ENCODE measurements at places on chromosomes 7 and 10.

DNA sequence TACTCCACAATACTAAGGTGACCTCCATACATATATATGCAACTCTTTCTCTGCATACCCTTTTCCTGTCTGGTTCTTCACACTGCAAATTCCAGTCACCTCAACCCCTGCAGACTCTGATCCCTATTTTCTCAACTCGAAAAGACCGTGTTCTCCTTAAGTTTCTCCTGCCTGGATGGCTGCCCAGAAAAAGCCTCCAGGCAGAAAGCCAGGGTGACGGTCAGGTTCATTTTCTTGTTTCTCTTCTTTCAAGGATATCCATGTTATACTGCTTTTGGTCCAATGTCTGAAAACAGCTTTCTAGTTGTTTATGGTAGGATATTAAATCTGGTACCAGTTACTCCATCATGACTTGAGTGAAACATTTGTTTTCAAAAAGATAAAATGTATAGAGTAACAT lies 267.8 kb upstream of the MYO3A start:
- DNase-seq: no peak

DNA sequence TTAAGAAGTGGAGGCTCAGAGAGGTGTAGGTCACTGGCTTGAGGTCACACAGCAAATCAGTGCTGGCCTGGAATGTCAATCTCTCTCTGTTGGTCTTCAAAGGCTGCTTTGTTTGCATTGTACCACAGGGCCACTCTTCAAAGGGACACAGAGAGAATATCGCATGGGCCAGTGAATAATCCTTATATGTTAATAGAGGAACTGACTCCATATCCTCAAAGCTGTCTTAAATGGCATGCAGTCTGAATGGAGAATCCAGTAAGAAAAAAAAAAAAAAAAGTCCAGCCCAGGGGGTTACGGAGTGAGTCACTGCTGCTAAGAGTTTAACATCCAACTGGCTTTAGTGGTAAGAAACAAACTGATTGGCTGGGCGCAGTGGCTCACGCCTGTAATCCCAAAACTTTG lies 54.1 kb downstream of the NRAP start:
- no peak for DNase-seq

DNA sequence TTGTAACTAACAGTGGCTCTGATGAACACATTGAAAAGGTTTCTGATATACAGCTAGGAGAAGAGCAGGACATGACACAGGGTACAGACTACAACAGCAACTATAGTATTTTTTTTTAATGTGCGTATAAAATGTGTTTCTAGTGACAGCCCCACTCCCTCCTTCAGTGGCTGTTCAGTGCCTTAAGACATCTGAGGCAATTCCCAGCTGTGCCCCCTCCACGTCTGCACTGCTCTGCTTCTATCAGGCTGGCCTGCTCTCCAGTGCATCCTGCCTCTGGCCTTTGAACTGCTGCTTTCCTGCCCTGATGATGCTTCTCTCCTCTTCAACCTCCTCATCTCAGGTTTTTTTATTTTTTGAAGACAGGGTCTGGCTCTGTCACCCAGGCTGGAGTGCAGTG lies 111.2 kb downstream of the SPAG6 start:
- DNase-seq: no peak

DNA sequence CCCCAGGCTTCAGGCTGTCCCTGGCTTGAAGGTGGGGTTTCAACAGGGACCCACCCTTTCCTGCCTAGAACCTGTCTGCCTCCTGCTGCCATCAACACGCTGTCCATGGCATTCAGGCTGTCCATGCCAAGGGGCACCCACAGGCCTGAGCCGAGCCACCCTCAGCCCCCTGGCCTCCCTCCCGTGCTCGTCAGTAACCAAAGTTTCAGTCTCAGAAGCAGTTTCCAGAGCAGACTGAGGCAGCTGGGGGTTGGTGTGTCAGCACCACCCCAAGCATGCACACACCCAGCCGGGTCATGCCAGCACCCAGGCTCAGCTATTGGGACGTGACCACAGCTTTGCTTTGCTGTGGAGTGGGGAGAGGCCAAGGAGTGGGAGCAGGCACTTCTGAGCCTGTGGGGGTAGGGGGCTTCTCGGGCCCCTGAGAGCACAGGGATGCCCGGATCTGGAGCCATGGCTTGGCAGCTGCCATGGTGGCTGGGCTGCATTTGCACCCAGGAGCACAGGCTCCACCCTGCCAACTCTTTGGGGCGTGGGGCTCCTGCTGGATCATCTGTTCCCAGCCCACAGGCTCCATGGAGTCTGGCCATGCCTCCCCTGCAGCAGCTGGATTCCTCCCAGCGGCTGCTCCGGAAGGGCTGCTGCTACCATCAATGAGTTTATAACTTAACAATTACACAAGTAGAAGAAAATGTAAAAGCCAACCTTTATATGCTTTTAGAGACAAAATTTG lies 314.5 kb upstream of the SEMA3C start:
- no peak for DNase-seq

DNA sequence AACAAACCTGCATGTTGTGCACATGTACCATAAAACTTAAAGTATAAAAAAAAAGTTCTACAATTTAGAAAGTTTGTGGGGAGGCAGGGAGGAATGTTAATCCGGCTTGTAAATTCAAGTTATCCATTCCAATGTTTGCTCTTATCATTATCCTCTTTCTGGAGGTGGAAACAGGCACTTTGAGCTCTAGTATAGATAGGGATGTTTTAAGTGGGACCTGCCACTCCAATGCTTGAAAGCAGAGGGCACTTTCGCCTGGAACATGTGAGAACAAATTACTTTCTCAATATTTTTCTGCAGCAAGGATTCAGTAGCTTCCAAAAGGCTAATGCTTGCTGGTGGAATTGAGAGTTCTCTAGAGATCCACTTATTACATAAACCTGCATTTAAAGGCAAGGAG lies 45.6 kb downstream of the FEZF1 start:
- no peak for DNase-seq

- no peak for DNase-seq
These were observed 507.2 kb downstream of the TCERG1L start for GRCh38 chr10:130804281-130804680.

DNA sequence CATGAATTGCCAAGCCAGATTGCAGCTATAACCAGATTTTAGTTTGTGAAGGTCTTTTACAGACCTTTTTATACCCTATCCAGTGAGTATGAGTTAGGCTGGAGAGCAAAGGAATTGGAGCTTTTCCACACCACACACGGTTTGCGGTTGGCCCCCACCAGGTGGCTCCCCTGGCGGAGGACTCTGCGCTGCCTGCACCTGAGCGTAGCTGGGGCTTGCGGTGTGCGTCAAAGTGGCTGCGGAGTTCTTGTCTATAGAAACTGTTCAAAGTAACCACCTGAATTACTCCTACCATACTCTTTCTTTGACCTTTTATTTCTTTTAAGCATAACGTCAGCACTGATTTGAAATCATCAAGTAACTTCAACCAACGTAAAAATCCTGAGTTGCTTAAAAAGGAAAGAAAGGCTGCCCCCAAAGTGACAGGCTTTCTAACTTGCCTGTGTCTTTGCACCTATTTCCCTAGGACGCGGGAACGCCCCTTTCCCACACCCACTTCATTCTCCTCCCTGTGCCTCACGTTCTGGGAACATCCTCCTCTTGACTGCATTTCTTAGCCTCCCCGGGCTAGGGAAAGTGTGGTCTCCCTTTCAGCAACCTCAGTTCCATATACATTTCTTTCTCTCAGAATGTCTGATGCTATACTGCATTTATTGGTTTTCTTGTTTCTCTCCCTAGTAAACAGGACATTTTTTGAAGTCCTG lies 47.6 kb upstream of the TMEM72 start:
- DNase-seq: no peak

DNA sequence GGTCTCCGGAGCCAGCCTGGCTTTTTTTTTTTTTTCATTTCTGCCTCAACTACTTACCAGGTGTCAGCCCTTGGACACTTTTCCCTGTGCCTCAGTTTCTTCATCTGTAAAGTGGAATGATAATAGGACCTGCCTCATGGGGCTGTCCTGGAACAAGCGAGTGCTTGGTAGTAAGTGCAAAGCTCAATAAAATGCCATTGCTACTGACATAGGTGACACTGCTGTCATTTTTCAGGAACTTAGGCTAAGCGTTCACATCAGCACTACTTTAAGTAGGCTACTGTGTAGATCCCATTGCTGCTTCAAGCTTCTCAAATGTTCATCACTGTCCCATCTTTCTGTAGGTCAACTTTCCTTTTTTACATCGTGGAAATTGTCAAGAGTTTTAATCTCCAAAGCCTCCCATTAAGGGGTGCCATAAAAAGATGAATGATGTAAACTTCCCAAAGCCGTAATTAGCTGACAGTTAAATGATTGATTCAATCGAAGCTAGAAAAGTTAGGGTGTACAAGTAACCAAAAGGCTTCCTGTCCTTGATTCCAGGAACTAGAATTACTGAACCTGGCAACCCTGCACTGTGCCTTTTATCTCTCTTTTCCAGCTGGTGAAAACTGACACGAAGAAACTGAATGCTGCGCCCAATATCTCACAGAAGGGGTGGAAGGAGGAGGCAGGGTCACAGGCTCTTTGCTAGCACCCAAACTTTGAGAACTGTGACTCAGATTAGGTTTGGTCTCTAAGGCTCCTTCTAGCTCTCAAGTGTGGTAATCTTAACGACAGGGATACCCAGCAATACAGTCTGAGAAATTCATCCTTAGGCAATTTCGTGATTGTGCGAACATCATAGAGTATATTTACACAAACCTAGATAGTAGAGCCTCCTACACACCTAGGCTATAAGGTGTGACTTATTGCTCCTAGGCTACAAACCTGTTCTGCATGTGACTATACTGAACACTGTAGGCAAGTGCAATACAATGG lies 861 bp upstream of the USP6NL start:
- no peak for DNase-seq

DNA sequence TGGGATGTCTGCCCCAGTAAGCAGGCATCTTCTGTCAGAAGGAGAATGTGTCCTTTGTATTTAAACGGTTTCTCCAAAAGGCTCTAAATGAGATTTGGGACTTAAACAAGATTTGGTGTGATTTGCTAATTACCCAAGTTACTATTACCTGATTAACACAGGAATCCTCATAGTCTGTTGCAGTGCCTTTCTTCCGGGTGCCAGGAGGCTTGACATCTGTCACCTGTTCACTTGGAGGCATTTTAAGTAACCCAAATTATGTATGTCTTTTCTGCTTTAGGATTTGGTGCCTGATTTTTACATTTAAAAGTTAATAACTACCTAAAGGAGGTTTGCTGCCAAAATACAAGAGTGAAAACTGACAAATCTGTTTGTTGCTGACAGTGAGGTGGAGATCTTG lies 587.9 kb upstream of the GALNT17 start:
- DNase-seq: no peak

DNA sequence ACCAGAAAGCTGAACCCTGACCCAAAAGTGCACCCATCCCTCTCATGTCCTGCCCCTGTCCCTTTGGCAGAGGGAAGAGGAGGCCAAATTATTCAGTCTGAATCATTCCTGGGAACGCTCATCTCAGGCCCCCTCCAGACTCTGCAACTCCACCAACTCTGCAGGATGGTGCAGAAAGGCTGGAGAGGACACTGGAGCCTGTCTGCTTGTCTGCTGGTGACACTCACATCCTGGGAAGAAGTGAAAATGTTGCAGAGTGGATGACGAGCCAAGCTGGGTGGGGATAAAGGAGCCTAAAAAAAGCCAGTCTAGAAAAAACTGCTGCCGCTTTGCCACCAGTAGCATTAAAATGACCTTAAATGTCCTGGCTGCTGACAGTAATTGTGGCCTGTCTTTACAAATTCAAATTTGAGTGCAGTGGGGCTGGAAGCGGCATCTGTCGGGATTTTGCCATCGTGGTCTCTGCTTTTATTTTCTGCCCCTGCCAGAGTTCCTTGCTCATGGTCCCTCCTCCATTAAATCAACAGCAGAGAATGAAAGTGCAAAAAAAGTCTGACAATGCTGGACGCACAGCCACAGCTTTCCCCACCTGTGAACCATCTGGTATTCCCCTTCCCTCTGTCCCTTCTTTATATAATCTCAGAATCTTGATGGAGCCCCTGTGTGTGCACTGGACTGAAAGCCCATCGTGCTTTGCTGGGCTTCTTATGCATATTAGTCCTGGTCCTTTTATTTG lies 63.9 kb downstream of the STK17A start:
- no peak for DNase-seq

DNA sequence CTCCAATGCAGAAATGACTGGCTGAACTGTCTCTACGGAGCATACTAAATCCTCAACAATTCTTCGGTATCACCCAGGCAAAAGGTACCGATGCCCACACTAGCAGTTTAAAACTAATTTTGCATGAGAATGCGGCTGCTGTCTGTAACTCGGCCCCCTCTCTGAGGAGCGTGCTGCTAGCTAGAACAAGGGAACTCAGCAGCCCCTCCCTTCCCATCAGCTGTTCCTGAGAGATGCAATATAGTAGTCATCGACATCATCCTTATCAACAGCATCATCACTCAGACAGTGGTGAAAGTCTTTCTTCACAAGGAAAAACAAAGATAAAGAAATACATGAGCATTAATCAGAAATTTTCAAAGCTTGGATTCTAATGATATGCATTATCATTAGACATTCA lies 189.1 kb upstream of the FRMD4A start:
- no peak for DNase-seq

DNA sequence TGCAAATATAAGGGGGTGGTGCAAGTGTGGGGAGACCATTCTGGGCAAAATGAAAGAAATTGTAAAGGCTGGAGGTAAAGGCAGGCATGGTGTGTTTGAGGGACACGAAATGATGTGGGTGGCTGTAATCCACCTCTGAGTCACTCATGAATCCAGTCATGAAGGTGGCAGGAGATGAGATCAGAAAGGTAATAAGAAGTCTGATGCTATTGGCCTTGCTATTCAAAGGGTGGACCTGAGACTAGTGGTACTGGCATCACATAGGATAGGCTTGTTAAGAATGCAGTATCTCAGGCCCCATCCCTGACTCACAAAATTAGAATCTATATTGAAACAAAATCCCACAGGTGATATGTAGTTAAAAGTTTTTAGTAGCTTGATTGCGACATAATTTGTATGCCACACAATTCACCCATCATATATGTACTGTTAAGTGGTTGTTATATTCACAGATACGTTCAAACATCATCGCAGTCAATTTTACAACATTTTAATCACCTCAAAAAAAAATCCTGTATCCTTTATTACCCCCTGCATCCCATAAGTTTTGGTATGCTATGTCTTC lies 85.6 kb downstream of the ST8SIA6 start:
- no peak for DNase-seq

GRCh38 chr10:3750006-3750816 lies 34.8 kb downstream of the KLF6 start:
- no peak for DNase-seq

- DNase-seq: no peak
These were observed 43.6 kb upstream of the LRRC17 start for GRCh38 chr7:102869195-102869594.

- DNase-seq: no peak
These were observed 104.5 kb downstream of the CCSER2 start for GRCh38 chr10:84432891-84433290.

DNA sequence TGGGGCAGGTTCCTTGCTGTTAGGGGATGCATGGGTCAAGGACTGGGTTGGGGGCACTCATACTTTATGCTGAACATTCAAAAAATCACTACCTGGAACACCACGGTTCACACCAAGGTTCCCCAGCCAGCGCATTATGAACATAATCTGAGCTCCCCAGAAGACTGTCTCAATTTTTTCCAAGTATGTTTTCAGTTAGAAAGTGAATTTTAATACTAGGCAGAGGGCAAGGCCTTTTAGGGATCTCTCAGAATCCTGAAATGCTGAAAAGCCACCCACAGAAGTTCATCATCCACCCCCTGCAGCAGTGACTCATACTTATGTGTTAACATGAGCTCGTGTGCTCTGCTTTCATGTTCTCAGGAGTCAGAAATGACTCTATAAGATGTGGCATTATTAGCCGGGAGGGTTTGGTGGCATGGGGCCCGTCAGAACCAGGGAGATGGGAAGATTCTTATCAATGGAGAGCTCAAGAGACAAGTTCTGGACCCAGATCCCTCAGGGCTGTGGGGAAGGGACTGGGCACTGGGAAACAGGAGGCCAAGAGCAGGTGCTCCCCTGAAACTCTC lies 185.2 kb upstream of the ITGB1 start:
- DNase-seq: peak; percentile 34

All from effector CD4-positive, alpha-beta T cell (primary cell).